Fibroblast of skin of back (primary cell): ENCODE measurements at places on chromosomes 3 and 15.

GRCh38 chr3:68090571-68090970 lies 436.2 kb upstream of the SUCLG2 start:
- no peak for DNase-seq

DNA sequence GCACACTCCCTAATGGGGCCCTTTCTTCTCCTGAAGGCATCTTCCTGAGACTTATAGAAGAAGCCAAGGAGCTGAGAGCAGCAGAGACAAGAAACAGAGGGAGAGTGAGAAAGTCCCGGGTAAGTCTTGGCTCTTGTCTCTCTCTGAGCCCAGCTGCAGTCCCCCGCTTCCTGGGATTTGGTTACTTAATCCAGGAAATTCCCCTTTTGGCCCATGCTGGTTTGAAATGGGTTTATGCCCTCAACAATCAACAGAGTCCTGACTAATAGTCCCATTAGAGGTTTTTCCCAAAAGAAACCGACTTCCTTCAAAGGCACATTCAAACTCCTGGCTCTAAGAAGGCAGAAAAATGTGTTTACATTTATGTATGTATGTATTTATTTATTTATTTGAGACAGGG lies 22.0 kb downstream of the TMEM158 start:
- peak; percentile 67 for DNase-seq

GRCh38 chr3:42024591-42025351 lies 62.9 kb upstream of the ULK4 start:
- peak; percentile 23 for DNase-seq

GRCh38 chr3:12983319-12983718 lies 89.9 kb downstream of the IQSEC1 start:
- DNase-seq: no peak

DNA sequence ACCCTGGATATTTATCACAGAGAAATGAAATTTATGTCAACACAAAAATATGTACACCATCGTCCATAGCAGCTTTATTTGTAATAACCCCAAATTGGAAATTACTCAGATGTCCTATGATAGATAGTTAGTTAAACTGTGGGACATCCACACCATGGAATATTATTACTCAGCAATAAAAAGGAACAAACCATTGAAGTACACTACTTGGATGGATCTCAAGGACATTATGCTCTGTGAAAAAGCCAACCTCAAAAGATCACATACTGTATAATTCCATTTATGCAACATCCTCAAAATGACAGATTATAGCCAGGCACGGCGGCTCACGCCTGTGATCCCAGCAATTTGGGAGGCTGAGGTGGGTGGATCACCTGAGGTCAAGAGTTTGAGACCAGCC lies 113.3 kb downstream of the PGPEP1L start:
- no peak for DNase-seq

DNA sequence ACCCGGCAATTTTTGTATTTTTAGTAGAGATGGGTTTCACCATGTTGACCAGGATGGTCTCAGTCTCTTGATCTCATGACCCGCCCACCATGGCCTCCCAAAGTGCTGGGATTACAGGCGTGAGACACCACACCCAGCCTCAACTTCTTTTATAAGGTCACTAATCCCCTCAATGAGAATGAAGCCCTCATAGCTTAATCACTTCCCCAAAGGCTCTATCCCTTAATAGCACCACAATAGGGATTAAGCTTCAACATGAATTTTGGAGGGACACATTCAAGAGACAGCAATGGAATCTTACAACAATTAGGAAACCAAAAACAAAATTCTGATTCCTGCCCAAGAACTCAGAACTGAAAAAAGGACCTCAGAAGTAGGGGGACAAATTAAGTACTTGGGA lies 126.8 kb downstream of the ATP1B3 start:
- DNase-seq: no peak

DNA sequence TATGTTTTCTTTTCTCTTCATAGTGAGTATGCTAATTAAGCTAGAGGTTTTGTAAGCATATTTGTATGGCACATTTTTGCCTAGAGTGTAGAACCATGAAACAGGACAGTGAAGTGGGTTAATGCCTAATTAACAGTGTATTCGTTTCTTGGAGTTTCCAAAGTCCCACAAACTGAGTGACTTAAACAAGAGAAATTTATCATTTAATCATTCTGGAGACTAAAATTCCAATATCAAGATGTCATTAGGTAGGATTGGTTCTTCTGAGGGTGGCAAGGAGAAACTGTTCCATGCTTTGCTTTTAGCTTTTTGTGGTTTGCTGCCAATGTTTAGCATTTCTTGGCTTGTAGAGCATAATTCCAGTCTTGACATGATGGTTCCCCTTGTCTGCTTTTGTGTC lies 734.2 kb downstream of the NAALADL2 start:
- no peak for DNase-seq

GRCh38 chr3:144055604-144056003 lies 84.0 kb downstream of the DIPK2A start:
- peak; percentile 75 for DNase-seq

- DNase-seq: no peak
Observed at GRCh38 chr3:94106268-94106667, 43.4 kb downstream of the NSUN3 start.

GRCh38 chr3:58206406-58207011 lies 4.3 kb downstream of the DNASE1L3 start:
- DNase-seq: peak; percentile 40

GRCh38 chr15:70351391-70351790 lies 253.7 kb upstream of the TLE3 start:
- DNase-seq: no peak

DNA sequence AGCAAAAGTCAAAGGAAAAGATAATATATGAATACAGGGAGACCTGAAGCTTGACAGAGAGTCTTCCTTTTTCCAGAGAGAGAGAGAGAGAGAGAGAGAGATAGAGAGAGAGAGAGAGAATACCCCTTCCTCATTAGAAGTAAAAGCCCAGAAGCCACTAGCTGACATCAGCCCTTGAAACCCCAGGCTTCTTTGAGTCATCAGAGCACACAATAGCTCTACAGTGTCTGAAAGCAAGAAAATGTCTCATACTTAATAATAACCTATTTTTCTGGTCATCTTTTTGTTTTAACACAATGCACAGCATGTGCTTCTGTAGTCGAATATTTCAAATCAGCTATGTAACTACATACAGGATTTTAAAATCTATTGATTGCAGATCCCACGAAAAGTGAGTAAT lies 109.2 kb upstream of the NANOGP8 start:
- no peak for DNase-seq

DNA sequence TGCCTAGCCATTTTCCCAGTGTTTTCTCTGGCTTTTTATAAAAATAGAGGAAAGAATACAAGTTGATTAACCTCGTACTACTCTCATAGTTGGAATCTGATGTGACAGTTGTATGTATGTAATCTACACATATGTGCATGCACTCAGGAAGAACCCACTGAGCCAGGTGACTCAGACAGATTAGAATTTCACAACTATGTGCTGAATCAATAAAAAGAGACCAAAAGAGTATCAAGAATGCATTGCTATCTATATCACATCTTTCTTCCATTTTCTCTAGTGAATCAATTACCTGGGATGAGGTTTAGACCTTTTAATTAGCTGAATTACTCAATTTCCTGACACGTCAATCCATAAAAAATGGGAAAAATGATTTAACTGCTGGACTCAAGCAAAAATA lies 319.3 kb upstream of the ATP10A start:
- peak; percentile 56 for DNase-seq

DNA sequence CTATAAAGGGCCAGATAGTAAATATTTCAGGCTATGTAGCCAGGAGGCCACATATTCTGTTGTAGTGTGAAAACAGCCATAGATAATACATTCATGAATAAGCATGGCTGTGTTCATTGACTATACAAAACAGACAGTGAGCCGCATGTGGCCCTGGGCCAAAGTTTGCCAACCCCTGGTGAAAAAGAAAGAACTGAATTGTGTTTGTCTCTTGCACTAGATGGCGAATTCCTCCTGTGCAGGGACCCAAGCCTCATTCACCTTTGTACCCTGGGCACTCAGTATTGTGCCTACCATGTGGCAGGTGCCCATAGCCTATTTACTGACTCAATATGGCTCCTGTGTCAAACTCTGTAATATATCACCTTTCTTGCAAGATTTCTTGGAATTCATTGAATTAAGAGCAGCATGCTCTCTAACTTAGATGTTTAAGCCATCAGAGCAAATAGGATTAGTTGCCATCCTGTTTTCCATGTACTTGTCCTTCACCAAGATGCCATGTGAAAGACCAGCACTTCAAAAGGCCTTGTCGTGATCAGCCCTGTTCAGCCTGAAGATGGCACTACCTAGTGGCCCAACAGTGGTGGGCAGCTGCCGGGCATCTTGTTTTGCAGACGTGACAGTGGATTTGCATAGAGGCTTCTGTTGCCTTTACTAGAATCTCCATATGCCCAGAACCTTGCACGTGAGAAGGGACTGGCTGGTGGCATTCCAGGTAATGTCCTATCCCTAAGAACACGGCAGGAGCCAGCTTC lies 50.9 kb upstream of the CMTM7 start:
- DNase-seq: no peak

GRCh38 chr3:117266806-117267205 lies 557.2 kb downstream of the TUSC7 start:
- DNase-seq: no peak

- no peak for DNase-seq
Observed at GRCh38 chr3:65481085-65481484, 557.6 kb downstream of the MAGI1 start.

GRCh38 chr3:64806668-64807605 lies 119.1 kb upstream of the ADAMTS9 start:
- DNase-seq: no peak

DNA sequence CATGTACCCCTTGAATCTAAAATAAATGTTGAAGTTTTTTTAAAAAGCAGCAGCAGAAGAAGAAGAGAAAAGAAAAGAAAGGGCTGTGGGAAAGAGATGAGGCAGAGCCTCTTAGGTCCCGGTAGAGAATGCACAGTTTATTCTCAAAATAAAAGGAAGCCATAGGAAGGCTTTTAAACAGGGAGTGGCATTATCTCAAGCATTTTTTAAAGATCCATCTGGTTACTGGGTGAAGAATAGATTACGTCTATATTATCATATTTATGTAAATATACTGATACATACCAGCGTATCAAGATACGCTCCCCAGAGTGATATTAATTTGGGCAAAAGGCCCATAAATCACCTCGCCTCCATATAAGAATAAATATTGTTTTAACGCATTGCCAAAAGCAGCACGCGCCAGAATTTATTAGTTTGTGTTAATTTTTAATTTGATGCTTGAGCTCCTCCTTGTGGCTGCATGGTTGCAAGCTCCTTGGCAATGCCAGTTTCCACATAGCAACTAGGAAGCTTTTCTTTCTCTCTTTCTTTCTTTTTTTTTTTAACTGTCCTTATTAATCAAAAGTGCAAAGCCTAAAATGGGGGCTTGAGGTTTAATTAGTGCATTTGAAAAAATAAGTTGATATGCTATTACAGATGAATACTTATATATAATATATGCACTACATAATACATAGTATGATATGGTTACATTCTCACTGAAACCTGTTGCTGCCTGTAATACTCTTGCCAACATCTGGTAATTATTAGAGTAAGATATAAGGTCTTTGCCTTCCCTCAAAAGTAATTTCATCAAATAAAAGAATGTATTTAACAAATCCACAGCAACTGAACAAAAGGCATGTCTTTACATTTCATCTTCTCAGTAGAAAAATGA lies 242.8 kb upstream of the UBE2E2 start:
- DNase-seq: peak; percentile 20

DNA sequence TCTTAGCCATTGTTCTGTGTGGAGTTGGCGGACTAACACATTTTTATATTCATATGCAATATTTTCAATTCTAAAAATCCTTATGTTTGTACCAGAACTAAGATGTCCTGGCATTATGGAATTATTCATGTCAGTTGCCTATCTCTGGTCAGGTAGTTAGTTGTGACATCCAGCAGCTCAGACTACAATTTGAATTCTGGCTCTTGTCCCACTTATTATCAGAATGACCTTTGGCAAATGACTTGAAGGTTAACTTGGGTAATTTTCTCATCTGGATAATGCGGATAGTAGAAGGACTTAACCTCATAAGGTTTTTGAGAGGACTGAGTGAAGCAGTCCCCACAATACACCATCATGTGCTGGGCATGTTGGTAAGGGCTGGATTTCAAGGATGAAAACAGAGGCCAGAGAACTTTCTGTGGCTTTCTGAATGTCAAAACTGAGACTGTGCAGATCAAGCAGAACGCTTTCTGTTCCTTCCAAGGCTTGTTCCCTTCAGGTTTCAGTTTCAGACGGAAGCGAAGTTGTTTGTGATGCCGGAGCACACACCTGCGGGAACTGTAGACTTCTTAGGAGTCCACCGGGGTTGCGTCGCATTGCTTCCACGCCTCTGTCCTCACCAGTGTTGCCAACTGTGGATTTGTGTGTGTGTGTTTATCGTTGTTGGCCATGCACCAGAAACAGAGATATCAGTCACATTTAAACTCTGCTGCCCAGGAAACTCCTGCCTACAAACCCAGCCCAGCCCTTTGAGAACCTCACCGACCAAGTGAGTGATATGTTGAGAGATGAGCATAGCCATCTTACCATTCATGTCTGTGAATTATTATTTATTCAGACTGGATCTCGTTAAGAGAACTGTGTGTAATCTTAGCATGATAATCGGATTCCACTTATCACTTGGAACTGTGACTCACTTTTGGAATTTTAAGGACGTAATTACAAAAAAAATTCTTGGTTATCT lies 76.0 kb downstream of the PTPRG start:
- DNase-seq: peak; percentile 30

- DNase-seq: no peak
Observed at GRCh38 chr3:136192831-136193230, 3.3 kb downstream of the MSL2 start.

- peak; percentile 53 for DNase-seq
Observed at GRCh38 chr15:71055461-71055860, 59.8 kb upstream of the THSD4 start.

GRCh38 chr3:5212628-5213573 lies 25.4 kb downstream of the EDEM1 start:
- DNase-seq: no peak

DNA sequence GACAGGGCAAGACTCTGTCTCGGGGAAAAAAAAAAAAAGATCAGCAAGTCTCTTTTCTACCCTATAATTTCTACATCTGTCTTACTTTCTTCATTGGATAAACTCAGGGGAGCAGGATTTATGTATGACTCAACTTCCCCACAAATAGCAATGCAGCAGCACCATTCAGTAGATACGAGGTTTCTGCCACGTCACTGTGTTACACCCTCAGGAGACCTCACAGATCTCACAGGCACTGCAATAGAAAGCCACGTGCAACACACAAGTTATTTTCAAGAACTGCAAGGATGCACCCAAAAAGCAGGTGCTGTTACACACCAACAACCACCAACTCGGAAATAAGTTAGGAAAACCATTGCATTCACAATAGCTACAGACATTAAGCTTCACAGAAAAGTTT lies 30.2 kb downstream of the TSPAN3 start:
- peak; percentile 26 for DNase-seq

GRCh38 chr15:28107111-28107903 lies 8.2 kb upstream of the OCA2 start:
- no peak for DNase-seq

DNA sequence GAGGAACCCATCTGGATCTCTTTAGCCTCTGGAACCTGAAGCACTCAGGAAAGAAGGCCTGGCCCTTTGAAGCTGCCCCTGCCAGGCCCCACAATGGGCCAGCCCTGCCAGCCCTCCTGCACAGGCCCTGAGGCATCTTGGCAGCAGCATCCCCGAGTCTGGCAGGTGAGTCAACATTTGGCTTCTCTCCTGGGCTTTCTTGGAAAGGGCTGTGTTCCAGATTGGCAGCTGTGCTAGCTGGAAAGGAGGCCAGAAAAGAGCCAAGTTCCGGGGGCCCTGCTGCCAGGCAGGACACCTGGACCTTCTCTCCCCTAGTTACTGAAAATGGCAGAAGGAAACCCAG lies 187.2 kb downstream of the SHQ1 start:
- peak; percentile 61 for DNase-seq

GRCh38 chr3:17967111-17967510 lies 224.7 kb upstream of the TBC1D5 start:
- DNase-seq: no peak

GRCh38 chr15:72365844-72366243 lies 10.0 kb downstream of the HEXA start:
- DNase-seq: no peak
